IMR-90 (cell line): ENCODE measurements at places on chromosomes 11 and 22. TPM values are rescaled to one million over a fixed set of nuclear protein-coding genes. Genes with fewer than 3 reads are reported as not detected.
A peak's percentile ranks its signal among the peaks of the same experiment; 100 is the strongest.

- no peaks in the 10 kb centered on the region for H3K36me3 ChIP-seq
- no peak overlapping the region for H3K27ac ChIP-seq
- no peak for DNase-seq
- H3K4me1 ChIP-seq = no peaks in the 10 kb centered on the region
- peaks cover 18% of the 10 kb centered on the region for H3K27me3 ChIP-seq
Observed at GRCh38 chr11:11786234-11786633, 55.5 kb upstream of the USP47 start.

- no peak overlapping the region for H3K27ac ChIP-seq
- H3K36me3 ChIP-seq = peaks cover 6% of the 10 kb centered on the region
- H3K4me1 ChIP-seq = peaks cover 4% of the 10 kb centered on the region; the same call in 1 of the 2 replicates
- no peak overlapping the region for H3K4me3 ChIP-seq
- no peaks in the 10 kb centered on the region for H3K27me3 ChIP-seq
Observed at GRCh38 chr11:113730887-113731726, 25.0 kb upstream of the TMPRSS5 start.

DNA sequence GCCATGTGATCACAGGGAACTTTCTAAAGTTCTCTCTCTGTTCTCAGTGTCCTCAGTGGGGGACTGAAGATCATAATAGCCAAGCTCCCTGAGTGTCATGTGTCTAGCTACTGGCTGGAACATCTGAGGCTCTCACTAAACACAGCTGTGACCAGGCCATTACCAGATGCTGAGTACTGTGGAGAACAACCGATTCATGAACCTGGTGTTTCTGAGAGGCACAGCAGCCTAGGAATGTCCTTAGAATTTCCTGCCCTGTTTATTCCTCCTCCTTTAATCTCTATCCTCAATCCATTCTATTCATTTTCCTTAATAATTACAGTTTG is 93.0 kb downstream of the ME3 start:
- peaks cover 7% of the 10 kb centered on the region for H3K4me1 ChIP-seq
- no peaks in the 10 kb centered on the region for H3K36me3 ChIP-seq
- no peaks in the 10 kb centered on the region for H3K27me3 ChIP-seq
- no peak overlapping the region for H3K27ac ChIP-seq

- DNase-seq = no peak
- no peaks in the 10 kb centered on the region for H3K4me1 ChIP-seq
- no peaks in the 10 kb centered on the region for H3K27me3 ChIP-seq
- no peak overlapping the region for H3K4me3 ChIP-seq
- no peak overlapping the region for H3K27ac ChIP-seq
Observed at GRCh38 chr22:48475661-48476345, 1351.9 kb downstream of the BRD1 start.

- H3K27me3 ChIP-seq = no peaks in the 10 kb centered on the region
- peaks cover 73% of the 10 kb centered on the region for H3K36me3 ChIP-seq
- no peak overlapping the region for H3K4me3 ChIP-seq
- H3K27ac ChIP-seq = no peak overlapping the region
Observed at GRCh38 chr11:61413496-61413895, 16.3 kb downstream of the CPSF7 start.

- DNase-seq = no peak
- H3K4me1 ChIP-seq = no peaks in the 10 kb centered on the region; the same call in 1 of the 2 replicates
- no peak overlapping the region for H3K4me3 ChIP-seq
- no peak overlapping the region for H3K27ac ChIP-seq
- peaks cover 4% of the 10 kb centered on the region; the same call in 1 of the 2 replicates for H3K36me3 ChIP-seq
Observed at GRCh38 chr11:89477175-89477574, 14.0 kb downstream of the NOX4 start.

DNA sequence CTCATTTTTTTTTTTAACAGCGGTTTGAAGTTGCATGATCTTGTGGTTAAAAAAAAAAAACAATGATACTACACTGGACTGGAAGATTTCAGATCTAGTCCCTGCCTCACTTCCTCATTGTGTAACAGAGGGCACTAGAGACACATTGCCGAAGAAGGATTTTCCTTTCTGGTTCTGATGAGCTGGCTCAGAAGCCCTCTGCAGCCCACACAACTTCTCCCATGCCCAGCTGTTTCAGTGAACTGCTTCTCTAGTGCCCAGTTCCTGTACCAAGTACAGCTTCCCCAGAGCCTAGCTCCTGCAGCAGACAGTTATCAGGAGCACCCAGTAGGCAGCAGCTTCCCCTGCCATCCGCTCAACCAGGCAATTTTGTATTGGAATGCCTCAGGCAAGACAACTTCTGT is 29.5 kb upstream of the ANO5 start:
- no peaks in the 10 kb centered on the region for H3K4me1 ChIP-seq
- DNase-seq = no peak
- H3K36me3 ChIP-seq = no peaks in the 10 kb centered on the region
- H3K4me3 ChIP-seq = no peak overlapping the region

GRCh38 chr11:122655527-122656072 is at the start of gene UBASH3B:
Gene UBASH3B (plus strand): TSS chr11:122655722. CDS start chr11:122656050, 328 bp downstream.
- no peaks in the 10 kb centered on the region for H3K36me3 ChIP-seq
- no peaks in the 10 kb centered on the region for H3K27me3 ChIP-seq
- peak; percentile 89 for DNase-seq
- peak within 1 kb of the TSS; percentile 93 for H3K27ac ChIP-seq

GRCh38 chr11:76554767-76555166 is 109.9 kb downstream of the EMSY start:
- no peak overlapping the region for H3K4me3 ChIP-seq
- no peaks in the 10 kb centered on the region for H3K4me1 ChIP-seq
- H3K27ac ChIP-seq = no peak overlapping the region
- H3K36me3 ChIP-seq = peaks cover 2% of the 10 kb centered on the region; the same call in 1 of the 2 replicates
- H3K27me3 ChIP-seq = no peaks in the 10 kb centered on the region

The GAL3ST3 gene
- polyA plus RNA-seq = 0.19 TPM in 2 replicates

The AIFM3 gene
- 0.09 TPM in 2 replicates for polyA plus RNA-seq

The MIOX gene
- not detected in 2 replicates for polyA plus RNA-seq

The TTC36 gene
- not detected in 2 replicates for polyA plus RNA-seq

The ZNHIT2 gene
- 5.9 and 7.7 TPM in 2 replicates for polyA plus RNA-seq

The ABCC8 gene
- not detected in 2 replicates for polyA plus RNA-seq

The ASCL2 gene
- not detected in 2 replicates for polyA plus RNA-seq

The BTBD18 gene
- not detected in 2 replicates for polyA plus RNA-seq

The OR2AT4 gene
- not detected in 2 replicates for polyA plus RNA-seq
